ENCODE measurements at places on chromosomes 6 and 20.

GRCh38 chr20:3235666-3236324, 3.2 kb downstream of the SLC4A11 start:
- DNase-seq: no peak

DNA sequence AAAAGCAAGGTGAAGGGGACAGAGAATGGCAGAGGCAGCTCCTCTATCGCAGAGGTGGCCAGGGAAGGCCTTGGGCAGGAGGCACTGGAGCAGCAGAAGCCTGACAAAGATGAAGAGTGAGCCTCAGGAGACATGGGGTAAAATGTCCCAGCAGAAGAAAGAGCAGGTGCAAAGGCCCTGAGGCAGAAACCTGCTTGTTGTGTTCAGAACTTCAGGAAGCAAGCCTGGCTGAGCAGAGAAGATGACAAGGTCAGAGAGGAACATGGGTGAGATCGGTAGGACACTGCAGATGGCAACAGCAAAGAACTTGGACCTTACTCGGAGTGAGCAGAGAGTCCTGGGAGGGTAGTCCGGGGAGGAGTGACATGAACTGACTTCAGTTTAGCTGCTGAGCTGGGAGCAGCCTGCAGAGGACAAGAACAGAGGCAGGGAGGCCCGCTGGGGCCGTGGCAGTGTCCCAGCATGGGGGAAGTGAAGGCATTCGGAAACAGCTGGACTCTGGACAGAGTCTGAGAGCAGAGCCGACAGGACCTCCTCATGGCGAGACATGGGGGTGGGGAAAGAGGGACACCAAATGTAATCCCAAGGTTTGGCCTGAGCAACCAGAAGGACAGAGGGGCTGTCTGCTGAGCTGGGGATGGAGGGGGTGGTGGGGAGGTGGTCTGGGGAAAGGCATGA, 106.3 kb downstream of the PREX1 start:
- DNase-seq: no peak

GRCh38 chr6:91031581-91031980, 444.7 kb upstream of the MAP3K7 start:
- no peak for DNase-seq

- no peak for DNase-seq
These were observed 18.0 kb upstream of the TAF8 start for GRCh38 chr6:42032366-42032765.

GRCh38 chr6:44538131-44538806, 150.8 kb downstream of the CDC5L start:
- DNase-seq: no peak

- no peak for DNase-seq
These were observed 7.3 kb upstream of the GJB7 start for GRCh38 chr6:87336367-87336766.

- DNase-seq: no peak
These were observed 29.6 kb downstream of the PTK7 start for GRCh38 chr6:43105538-43106222.

DNA sequence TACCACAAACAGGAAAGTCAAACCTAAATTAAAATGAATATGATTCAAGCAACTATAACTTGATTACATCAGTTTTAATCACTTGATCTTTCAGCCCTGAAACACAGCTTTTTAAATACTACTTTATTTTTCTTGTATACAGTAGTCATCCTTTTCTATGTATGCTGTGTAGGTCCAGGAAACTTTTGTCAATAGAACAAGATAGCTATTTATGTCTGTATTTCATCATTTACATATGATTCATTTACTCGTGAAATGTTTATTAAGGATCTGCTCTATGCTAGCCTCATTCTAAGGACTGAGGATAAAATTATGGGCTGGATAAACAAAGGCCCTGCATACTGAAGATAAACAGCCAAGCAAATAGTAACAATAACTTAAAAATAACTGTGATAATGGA, 930.2 kb downstream of the TFAP2A start:
- DNase-seq: no peak

GRCh38 chr20:64185276-64185900, 21.1 kb downstream of the MYT1 start:
- no peak for DNase-seq

- DNase-seq: no peak
These were observed 35.3 kb downstream of the TAF11 start for GRCh38 chr6:34852406-34853085.

GRCh38 chr20:9130521-9130920, 61.6 kb downstream of the PLCB4 start:
- DNase-seq: no peak

DNA sequence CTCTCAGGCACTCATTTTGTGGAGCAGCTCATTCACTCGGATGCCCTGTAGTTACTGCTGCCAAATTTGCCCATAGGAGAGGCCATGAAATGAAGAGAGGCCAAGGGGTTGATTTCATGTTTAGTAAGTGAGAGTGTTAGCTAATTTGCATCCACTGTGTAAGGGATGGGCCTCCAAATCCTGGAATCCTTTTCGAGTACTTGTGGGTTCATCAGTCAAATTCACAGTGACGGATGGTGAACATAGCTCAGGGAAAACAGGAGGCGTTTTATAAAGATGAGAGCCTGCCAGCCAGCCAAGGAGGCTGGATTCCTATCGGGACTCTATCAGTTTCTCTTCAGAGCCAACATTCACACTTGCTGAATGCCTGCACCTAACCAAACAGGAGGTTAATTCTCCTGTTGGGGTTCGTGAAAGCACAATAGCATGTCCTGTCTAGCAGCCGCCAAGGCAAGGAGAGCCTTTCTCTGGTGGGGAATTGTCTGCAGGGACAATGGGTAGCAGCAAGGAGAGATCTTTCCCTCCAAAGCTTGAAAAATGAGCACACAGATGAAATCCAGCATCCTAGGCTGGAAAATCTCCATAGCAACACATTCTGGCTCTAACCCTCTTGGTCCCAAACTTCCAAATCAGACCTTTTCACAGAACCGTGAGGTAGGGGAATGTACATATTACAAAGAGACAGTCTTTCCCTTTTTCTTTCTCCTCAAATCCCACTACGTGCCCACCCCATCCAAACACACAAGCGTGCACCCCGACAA, 231.4 kb upstream of the ECI2 start:
- DNase-seq: no peak

- no peak for DNase-seq
These were observed 145.9 kb upstream of the CITED2 start for GRCh38 chr6:139520321-139520768.

- DNase-seq: no peak
These were observed 717.8 kb upstream of the HS3ST5 start for GRCh38 chr6:115060581-115060980.

DNA sequence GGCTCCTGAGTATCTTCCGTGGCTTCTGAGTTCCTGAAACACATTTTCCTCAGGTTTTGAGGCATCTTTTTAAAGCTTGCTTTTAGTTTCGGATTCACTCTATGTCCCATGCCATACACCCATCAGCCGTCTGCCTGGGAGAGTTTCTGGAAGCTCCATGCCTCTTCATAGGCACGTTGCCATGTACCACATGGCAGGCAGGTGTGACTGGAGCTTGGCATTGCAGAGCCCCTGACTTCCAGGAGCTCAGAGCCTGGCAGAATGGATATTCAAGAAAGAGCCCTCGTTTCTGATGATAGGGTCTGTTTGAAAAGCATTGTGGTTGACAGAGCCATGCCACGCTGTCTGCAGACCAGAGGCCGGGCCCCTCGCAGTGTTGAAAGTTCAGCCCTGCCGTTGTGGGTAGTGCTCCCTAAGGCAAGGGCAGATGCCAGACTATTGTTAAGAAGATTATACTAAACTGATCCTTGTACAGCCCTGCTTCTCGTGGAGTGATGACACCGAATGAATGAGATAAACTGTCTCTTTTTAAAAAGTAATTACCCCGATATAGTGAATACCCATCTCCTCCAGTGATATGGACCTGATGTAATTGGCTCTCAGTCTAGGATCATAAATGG, 100.0 kb downstream of the RPP40 start:
- no peak for DNase-seq

All from HuH-7 (cell line).